ENCODE measurements at places on chromosomes 16 and 17.

DNA sequence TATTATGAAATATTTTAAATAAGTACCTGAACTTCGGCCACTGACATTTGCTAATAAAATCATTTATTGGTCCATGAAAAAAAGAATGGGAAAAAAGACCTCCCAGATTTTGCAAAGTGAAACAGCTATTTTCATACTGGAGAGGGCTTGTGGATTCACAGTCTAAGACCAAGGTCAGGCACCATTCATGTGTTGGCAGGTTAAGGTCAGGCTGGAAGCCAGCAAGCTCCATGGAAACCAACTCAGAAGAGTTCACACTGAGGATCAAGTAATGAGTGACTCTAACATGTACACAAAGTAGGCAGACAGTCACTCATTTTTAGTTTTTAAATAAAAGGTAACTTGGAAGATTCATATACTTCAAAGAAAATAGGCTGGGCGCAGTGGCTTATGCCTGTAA is 3.4 kb downstream of the DNAJA2 start:
- no peak for DNase-seq

DNA sequence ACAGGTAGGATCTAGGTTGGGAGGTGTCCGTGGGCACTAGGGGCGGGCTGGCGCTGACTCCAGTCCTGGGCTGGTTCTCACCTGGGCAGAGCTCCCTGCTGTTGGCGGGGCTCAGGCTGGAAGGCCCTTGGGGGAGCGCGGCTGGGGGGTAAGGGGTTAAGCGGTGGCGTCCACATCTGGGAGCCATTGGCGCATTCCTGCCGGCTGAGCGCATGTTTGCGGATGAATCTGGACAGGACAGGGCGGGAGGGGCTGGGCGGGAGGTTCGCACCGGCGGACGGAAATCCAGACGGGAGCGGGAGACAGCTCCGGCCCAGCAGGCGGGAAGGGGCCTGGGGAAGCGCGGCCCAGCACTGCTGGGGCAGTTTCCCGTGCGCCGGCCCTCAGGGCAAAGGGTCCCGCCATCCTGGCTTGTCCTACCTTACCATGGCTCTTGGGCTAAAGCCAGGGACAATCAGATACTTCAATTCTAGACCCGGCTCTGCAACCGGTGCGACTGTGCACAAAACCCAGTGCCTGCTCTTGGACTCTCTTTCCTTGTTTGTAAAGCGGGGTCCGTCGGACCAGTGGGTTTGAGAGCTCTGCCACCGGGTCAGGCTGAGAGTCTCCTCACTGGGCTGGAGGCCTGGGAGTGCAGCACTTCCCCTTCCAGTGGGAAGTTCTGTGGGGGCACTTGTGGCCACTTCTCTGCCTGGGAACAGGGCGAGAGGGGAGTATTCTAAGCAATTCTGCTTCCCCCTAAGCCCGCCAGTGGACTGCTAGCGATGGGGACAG is 7.8 kb downstream of the RARA start:
- DNase-seq: no peak

DNA sequence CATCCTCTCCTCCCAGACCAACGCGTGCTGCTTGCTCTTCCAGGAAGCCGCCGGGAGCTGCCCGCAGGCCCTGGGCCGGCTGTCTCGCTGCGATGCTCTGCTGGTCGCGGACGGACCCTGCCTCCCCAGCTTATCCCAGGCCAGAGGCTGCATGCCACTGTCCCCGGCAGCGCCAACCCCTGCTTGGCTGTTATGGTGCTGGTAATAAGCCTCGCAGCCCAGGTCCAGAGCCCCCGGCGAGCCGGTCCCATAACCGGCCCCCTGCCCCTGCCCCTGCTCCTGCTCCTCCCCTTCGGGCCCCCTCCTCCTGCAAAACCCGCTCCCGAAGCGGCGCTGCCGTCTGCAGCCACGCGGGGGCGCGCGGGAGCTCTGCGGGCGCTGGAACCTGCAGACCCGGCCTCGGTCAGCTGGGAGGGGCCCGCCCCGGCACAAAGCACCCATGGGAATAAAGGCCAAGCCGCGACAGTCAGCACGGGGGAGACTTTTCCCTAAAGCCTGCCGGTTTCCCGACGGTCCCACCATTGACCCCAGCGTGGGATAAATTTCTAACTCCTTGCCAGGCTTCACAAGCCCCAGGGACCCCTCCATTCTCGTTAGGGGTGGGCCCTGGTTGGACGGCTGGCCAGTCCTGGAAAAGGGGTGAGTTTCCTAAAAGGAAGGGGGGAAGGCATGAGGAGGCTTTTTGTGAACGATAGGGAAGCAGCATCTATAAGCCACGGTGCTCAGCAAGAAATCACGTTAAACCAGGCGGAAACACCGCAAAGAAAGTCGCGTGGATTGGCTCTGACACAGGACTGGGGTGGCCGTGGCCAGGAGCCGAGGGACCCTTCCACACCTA is 11.2 kb downstream of the ENPP7 start:
- DNase-seq: peak; percentile 66

- DNase-seq: no peak
These were observed 7.1 kb downstream of the ASPA start for GRCh38 chr17:3482852-3483251.
